Smooth muscle cell of the umbilical artery (primary cell): ENCODE measurements at places on chromosomes 6 and 20. TPM values are rescaled to one million over a fixed set of nuclear protein-coding genes. Genes with fewer than 3 reads are reported as not detected.

The ENPP4 gene
- total RNA-seq, result 0.74 and 0.89 TPM in 2 replicates

The MUCL3 gene
- total RNA-seq, result not detected in 2 replicates

The NR2E1 gene
- not detected in 2 replicates for total RNA-seq

The CGA gene
- total RNA-seq, result not detected in 2 replicates

The TCFL5 gene
- 20.1 and 27.6 TPM in 2 replicates for total RNA-seq

The TFAP2C gene
- not detected in 2 replicates for total RNA-seq

The ENPP5 gene
- under 0.01 TPM in 1 of 2 replicates, not detected in the other for total RNA-seq

The PLA2G7 gene
- total RNA-seq, result not detected in 2 replicates

The SLC22A1 gene
- total RNA-seq, result 0.89 and 1.4 TPM in 2 replicates

The SLC24A3 gene
- 6.5 and 25.3 TPM in 2 replicates for total RNA-seq

The OTOR gene
- not detected in 2 replicates for total RNA-seq

The HLA-DRB5 gene
- total RNA-seq, result 0.09 TPM in 1 of 2 replicates, not detected in the other

The TMEM242 gene
- total RNA-seq, result 6.2 and 7.9 TPM in 2 replicates
